ENCODE measurements at places on chromosomes 5 and 9. TPM values are rescaled to one million over a fixed set of nuclear protein-coding genes. Genes with fewer than 3 reads are reported as not detected.

DNA sequence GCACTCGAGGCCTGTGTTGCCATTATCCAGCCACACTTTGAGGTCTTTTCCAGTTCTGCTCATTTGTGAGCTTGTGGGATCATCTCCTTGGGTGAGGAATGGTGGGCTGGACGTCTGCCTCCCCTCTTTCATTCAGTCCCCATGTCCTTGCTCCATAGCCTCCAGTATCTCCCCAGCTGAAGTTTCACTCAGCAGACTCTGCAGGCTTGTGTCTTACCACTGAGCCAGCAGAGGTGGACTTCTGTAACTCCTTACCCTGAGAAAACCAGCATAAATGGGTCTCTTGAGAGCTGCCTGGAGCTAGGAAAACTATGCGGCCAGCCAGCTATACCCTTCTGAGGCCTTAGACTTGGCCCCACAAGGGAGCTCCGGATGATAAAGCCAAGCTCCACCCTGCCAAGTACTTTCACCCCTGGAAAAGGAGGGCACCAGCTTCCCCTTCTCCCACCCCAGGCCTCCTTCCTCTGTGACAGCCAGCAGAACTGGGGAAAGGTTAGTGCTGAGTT, 12.2 kb downstream of the IRF1 start:
- DNase-seq = no peak

- no peak for DNase-seq
Measured at GRCh38 chr9:135267191-135267809, 179.8 kb downstream of the OLFM1 start.

DNA sequence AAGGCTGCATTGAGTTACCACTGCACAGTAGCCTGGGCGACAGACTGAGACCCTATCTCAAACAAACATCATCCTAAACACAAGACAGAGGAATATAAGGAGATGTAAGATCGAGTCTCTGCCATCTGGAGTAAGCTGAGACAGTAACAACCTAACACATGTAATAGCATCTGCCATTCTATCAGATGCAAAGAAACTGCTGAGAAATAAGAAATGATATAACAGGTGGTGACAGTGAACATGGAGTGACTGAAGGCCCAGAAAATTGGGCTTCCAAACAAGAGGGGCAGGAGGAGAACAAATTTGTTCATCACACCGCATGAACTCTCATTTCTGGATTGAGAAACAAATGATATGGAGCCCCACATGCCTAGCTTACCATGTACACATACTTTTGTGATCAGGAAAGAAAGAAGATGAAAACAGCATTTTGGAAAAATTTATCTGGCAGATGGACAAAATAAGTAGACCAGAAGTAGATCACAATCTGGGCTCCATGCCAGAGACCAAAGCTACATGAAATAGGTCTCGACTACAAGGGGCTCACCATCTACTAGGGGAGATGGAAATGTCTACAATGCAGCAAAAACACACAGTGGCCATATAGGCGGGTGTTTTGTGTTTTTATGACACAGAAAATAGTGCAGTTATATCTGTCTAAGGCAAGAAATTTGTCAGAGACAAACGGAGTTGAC, 45.5 kb downstream of the ECPAS start:
- DNase-seq = no peak

DNA sequence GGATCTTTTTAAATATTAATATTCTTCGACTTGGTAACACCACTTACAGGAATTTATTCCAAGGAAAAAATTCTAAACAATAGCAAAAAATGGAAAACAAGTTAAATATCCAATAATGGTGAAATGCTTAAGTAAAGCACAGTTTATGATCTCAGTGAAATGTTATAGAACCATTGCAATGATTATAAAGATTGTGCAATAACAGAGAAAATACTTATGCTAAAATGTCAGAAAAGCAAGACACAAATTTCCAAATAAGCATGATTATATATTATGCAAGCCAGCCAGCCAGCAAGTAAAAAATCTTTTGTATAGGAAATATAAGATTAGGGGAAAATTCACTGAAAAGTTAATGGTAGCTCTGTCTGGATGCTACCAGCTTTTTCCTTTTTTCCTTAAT, 102.7 kb upstream of the EFNA5 start:
- no peak for DNase-seq

DNA sequence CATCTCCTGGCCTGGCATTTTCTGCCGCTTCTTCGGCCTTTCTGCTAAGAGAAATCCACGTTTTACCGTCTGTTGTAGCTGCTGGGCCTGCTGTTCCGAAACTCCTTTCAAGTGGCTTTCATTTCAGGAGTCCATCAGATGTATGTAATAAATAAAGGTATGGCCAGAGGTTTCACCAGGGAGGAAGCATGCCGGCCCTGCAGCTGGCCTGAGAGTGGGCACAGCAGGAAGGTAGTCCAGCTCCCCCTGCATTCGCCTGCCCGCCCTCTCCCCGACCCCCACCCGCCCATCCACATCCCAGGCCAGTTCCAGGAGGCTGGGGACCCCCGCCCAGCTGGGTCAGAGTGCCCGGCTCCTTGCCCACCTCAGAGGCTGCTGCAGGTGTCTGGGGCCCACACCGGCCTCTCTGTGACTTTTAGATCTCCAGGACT, 46.4 kb upstream of the EXOC3 start:
- no peak for DNase-seq

- no peak for DNase-seq
Measured at GRCh38 chr9:131319486-131319885, 30.0 kb downstream of the PLPP7 start.

DNA sequence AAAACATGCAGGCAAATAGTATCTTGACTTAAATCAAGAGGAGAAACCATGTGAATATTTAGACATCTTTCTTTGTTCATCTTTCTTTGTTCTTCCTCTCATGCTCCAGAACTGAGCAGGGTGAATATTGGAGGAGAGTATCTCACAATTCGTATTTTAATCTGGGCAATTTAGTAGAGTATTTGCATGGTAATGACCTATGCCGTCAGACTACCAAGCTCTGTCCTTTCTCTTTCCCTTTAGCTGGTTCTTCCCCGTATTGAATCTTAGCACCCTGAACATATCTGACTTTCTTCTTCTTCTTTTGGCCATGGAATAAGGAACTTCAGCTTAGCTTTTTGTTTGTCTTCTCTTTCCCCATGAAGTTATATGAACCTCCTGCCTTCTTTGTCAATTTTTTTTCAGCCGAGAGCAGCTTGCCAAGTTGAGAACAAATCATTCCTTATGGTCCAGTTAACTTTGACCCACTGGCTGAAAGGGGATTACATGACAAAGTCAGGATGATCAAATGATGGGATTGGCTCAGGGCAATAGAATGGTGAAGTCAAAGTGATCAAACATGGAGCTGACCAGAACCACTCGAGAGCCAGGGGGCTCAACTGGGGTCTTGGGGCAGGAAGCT, 95.8 kb downstream of the DAPK1 start:
- DNase-seq = no peak

Gene REXO4
- 35.9 TPM for polyA plus RNA-seq

DNA sequence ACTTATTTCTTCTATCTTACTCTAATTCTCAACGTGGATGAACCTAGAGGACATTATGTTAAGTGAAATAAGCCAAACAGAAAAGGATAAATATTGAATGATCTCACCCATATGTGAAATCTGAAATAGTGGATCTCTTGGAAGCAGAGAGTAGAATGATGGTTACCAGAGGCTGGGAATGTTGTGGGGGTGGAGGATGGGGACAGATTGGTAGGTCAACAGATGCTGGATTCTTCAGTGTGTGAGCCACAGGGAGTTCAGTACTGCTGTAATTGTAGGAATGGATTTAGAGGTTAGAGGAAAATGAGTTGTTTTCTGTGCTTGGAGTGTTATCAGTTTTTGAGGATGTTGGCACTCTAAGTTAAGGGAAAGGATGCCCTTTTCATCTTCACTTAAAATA, 190.6 kb downstream of the FBXL7 start:
- no peak for DNase-seq

DNA sequence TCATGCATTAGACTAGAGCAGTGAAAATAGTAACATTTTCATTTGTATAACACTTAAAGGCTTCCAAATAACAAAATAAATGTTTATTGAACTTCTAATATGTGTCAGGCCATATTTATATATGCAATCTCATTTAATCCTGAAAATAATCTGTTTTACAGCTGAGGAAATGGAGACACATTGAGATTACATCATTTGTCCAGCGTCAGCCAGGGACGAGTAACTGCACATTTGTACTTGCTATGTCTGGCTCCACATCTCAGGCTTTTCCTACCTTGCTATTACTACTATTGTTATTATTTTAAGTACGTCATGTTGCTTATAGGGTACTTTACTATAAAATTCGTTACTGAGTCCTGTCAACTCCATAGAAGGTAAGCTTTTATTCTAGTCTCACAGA, 3.8 kb upstream of the C9 start:
- DNase-seq = no peak

GRCh38 chr5:124034963-124035362, 523.0 kb downstream of the CSNK1G3 start:
- no peak for DNase-seq

DNA sequence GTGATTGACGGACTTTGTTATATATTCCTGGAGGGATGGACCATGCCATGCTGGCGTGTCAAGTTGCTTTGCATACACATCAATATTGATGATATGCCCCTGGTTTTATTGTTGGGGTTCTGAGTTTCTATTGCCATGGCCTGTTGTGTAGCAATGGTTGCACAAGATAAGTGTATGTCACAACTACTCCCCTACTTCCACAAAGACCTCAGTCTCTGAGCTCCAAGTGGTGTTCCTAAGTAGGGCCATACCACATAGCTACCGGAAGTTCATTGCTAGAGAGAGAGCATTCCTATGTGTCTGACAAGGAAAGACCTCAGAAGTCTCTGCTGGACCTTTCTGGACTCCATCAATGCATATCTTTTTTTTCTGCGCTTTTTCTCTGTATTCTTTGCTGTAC, 19.8 kb downstream of the TXNDC8 start:
- DNase-seq = no peak

DNA sequence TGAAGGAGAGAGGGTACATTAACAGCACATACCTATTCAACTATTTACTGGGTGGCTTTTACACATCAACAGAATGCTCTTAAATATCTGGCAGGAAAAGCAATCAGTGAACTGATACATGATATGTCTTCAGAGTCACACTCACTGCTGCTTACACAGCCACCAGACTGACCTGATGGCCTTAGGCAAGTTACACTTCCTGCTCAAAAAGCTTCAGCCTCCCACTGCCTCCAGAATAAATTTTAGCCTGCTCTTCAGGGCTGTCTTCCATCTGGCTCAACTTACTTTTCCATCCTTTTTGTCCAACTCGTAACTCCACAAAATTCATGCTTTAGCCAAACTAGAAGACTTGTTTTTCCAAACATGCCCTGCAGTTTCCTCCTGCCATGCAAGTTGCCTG, 10.7 kb downstream of the LOX start:
- no peak for DNase-seq

GRCh38 chr5:141882594-141883183, 4.5 kb upstream of the PCDH1 start:
- no peak for DNase-seq

DNA sequence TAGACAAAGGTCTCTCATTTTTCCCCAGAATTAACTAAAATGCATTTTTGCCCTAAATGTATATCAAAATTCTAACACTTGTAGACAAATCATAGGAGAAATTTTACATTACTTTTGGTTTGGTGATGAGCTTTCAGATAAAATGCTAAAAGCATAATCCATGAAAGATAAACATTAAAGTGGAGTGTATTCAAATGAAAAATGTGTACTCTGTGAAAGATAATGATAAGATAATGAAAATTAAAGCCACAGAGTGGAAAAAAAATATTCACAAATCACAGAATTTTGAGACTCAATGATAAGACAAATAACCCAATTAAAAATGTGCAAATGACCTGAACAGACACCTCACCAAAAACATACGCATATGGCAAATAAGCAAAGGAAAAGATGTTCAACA, 176.9 kb upstream of the ADAMTS16 start:
- DNase-seq = no peak

DNA sequence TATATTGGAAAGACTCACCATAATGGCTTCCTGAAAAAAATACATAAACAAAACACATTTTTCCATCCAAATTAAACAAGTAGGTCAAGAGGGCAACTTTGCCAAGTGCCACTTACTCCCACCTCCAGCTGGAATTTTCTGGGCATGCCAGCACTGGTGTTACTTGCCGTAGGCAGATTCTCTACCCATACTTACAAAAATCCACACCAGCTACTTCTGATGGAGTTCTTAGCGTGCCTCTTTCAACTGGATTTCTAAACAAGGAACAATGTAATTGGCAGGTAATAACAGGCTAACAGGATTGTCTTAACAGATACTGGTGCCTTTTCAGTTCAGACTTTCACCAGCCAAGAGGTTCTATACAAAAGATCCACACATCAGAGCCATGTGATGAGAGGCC, 301.4 kb downstream of the MLLT3 start:
- no peak for DNase-seq

Gene UCK1
- 24.8 TPM for polyA plus RNA-seq

- DNase-seq = no peak
Measured at GRCh38 chr9:107690021-107690420, 200.5 kb upstream of the KLF4 start.

Gene TMEM203
- polyA plus RNA-seq = 33.0 TPM

All from forelimb muscle (tissue), 1 donor.